ENCODE measurements at places on chromosomes 12 and 14.

DNA sequence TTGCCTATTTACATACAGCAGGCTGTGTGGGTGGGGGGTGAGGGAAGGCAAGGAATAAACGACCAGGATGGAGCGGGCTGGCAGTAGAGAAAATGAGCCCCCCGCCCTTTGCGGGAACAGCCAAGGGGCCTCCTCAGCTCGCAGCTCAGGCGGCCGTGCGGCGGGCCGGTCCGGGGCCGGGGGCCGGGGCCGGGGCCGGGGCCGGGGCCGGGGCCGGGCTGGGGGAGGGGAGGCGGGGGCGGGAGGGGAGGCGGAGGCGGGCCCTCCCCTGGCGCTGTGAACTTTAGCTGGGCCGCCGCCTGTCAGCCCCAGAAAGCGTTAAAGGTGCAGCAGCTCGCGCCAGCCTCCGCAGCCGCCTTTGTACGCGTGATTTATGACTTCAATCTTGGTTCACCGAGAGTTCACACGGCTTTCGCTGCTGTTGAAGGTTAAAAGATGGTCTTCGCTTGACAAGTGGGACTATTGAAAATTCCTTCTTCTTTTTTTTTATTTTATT is 28.8 kb downstream of the HOXC4 start:
- no peak for DNase-seq

- DNase-seq = peak; percentile 89
Observed at GRCh38 chr12:6635856-6636531, at the start of gene LPAR5. TSS of gene LPAR5 (minus strand) at chr12:6635959. CDS start at chr12:6621248, 14,711 bp downstream.

DNA sequence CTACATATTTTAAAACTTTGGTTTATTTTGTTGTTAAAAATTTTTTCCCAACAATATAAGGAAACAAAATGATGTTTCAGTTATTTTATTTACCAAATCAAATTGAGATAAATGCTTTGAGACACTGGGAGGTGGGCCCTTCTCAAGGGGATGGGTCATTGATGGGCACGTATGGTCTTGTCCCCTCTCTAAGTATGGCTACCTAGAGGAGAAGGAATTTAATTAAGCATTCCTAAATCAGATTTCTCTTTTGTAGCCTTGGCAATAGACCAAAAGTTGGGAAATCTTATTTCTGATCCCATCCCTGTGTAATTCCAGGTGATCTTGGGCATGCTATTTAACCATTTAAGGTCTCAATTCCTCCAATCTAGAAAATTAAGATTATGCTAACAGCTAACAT is 79.0 kb downstream of the SCN8A start:
- DNase-seq = no peak

GRCh38 chr14:64983439-64984310 is 3.0 kb upstream of the FNTB start:
- peak; percentile 80 for DNase-seq

- DNase-seq = no peak
Observed at GRCh38 chr12:56304872-56305590, 4.9 kb upstream of the CS start.

DNA sequence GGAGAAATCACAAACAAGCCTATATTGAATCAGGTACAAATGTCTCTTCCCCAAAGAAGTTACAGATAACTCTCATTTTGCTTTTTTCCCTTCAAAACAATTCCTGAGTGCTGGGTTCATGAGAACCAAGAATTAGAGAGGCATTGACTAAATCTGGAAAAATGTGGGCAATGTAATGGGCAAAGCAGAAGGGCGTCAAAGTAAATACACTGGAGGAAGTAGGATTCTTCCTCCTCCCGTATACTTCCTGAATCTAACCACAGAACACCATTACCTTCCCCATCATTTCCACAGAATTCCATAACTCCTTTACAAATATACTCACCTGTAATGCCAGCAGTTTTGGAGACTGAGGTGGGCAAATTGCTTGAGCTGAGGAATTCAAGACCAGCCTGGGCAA is 3.0 kb upstream of the RBMS2 start:
- no peak for DNase-seq

GRCh38 chr12:27711317-27711682 is 668 bp downstream of the MRPS35 start:
- peak; percentile 50 for DNase-seq

- no peak for DNase-seq
Observed at GRCh38 chr14:106187216-106187615, 660.8 kb downstream of the TMEM121 start.

DNA sequence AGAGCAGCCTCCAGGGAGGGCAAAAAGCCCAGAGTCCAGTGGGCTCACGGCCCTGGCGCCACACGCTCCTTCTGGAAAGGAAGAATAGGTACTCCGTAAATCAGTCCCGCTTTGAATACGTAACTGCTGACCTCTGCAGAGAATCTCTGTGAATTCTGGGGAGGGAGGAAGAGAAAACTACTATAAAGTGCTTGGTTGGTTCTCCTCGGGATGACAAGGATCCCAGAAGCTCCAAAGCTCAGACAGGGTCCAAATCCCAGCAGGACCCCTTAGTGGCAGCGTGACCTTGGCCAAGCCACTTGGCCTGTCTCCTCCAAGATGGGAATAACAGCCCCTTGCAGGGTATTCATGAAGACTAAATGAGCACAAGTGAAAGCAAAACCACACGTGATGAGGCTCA is 31.7 kb downstream of the ANO2 start:
- DNase-seq = no peak

- DNase-seq = no peak
Observed at GRCh38 chr12:120216742-120217605, 16.1 kb upstream of the RPLP0 start.

GRCh38 chr14:105315941-105316576 is 1.5 kb downstream of the PACS2 start:
- no peak for DNase-seq

DNA sequence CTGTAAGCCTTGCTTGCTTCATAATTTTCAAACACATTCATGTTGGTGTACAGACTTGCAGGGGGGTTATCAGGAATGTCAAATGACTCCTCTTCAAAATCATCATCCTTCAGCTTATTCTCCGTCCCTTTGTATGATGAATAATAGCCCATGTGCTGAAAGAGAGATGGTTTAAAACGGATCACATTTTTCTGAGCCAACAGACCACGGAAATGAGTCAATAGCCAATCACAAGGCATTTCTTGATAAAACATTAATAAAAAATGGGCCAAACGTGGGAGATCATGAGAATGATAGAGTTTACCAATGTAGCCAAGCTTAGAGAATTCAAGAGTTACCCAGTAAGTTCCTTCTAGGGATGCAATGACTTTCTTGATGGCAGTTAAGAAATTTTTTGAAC is 105.5 kb downstream of the NTS start:
- DNase-seq = no peak

DNA sequence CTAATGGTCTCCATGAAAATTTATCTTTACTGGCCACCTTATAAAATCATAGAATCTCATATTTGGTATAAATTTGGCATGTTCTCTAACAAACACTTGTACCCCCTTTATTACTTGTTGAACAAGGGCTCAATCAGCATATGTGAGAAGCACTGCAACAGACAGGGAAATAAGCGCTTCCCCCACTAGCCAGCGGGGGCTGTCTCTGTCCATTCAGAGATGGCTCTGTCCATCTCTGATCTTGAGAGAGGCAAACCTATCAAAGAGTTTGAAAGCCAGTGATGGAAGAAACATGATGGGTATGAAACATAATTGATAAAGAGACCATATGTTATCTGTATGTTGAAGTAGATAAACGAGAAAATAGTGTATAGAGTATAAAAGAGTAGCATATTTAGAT is 326.8 kb downstream of the PDZRN4 start:
- DNase-seq = peak; percentile 55

- no peak for DNase-seq
Observed at GRCh38 chr12:27541031-27541719, 17.2 kb downstream of the PPFIBP1 start.

DNA sequence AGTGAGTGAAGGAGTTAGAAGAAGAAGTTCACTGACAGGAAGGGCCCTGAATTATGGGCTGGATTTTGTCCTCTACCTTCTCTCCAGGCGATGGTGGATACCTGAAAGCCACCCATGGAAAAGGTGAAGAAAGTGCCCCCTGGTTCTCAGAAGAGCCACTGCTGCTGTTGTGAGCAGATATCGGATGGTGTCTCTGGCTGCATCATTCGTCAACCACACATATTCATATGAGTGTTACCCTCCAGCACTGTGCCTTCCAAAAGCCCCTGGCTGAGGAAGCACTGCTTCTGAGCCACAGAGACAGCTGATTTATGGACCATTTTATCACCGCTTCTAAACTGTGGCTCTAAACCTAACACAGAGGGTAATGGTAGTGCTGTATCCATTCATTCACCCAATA is 2.0 kb upstream of the ACTN1 start:
- DNase-seq = no peak

GRCh38 chr14:75399843-75400775 is 27.7 kb upstream of the JDP2 start:
- DNase-seq = no peak

- no peak for DNase-seq
Observed at GRCh38 chr12:13036881-13037280, 7.3 kb upstream of the FAM234B start.

Data from hematopoietic multipotent progenitor cell treated with erythropoietin and hydrocortisone succinate and interleukin-3 and kit ligand, for 8 days (in vitro differentiated cells).